Lung microvascular endothelial cell (primary cell): ENCODE measurements at places on chromosomes 1 and 21.
A peak's percentile ranks its signal among the peaks of the same experiment; 100 is the strongest.

DNA sequence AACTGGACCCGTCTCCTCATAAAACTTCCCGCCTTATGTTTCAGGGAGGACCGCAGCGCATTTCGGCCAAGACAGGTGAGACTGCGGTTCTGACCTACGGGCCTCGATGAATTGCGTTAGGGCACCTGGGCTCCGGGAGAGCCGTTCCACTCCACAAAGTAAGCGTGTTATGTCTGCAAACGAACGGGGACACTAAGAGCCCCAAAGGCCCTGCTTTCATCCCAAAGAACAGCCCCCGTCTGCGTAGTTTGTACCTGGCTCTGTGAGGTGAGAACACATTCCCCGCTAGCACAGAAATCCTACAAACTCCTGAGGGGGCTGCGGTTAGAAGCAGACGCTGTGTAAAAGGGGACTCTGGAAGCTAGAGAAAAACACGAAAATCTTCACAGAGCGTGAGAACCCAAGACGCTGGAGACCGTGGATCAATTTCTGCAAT lies 41.6 kb upstream of the PPIAL4F start:
- DNase-seq = no peak

- DNase-seq = no peak
These were observed 2.7 kb downstream of the COLGALT2 start for GRCh38 chr1:184034761-184035379.

DNA sequence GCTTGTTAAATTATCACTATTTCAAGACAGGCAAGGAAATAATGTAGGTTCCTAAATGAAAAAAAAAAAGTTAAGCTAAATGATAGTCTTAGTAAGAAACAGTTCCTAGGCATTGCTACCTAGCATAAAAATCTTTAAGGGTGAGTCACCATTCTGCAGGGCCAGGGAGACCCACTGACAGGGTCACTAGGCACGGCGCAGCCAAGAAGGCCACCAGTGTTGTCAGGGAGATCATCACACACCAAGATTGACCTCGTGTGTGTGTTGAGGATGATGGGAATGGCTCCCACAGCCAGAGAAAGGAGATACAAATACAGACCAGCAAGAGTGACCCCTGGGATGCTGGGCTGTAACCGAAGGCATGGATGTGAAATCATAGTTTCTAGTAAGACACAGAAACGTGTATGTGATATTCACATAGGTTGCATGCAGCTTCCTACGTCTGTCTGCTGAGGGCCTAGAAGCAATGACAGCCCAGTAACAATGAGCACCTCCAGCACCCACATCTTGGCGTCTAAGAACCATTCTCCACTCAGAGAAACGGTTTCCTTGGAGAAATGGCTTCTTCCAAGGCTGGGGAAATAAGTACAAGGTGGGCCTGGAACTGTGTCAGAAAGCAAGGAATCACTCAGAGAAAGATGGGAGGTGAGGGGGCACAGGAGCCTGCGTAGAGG lies 29.1 kb downstream of the RIPK4 start:
- DNase-seq = no peak

DNA sequence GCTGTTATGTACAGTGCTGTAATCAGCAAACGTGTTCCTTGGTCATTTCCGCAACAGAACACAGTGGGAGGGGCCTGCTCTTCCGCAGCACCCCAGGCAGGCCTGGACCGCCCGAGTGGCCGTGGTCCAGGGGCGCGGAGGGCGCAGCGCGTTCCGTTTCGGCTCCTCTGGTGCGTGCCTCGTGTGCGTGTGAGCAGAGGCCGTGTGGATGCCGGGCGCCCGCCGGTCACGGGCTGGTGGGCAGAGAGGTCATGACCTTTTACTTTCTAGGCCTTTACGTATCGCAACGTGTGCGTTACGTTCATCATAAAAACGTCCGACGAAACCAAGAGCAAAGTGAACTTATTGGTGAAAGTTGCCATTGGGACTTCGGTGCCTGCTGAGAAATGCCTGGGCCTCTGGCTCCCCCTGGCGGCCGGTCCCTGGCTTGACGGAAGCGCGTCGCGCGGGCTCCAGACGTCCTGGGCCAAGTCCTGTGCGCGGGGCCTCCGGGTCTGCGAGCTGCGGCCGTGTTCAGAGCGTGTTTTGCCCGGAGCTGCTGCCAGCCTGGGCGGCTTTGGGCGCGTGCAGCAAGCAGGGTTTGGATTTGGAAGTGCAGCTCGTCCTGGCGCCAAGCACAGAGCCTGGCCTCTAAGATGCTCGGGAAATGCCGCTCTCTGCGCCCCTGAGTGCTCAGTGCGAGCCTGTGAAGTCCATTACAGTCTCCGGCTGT lies 34.4 kb downstream of the COL18A1 start:
- peak; percentile 94 for DNase-seq

GRCh38 chr1:176717066-176717750 lies 254.2 kb downstream of the PAPPA2 start:
- DNase-seq = no peak
